ENCODE measurements at places on chromosomes 12 and 14.
A peak's percentile ranks its signal among the peaks of the same experiment; 100 is the strongest.

DNA sequence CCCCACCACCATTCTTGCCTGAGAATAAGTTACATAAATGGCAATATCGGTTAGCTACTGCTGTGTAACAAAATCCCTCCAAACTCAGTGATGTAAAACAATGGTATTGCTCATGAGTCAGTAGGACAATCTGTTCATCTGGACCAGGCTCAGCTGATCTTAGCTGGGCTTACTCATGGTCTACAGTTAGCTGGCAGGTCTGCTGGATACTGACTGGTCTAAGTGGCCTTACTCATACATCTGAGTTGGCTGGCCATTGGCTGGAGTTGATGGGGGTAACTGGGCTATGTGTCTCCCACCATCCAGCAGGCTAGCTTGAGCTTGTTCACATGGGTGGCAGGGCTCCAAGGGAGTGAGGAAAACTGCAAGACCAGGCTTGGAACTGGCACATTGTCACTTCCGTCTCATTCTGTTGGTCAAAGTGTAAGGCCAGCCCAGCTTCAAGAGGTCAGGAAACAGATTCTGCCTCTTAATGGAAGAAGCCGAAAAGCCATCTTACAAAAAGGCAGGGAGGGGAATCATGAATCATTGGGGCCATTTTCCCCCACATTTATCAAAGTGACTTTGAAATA is 56.7 kb upstream of the CHGA start:
- DNase-seq = no peak

DNA sequence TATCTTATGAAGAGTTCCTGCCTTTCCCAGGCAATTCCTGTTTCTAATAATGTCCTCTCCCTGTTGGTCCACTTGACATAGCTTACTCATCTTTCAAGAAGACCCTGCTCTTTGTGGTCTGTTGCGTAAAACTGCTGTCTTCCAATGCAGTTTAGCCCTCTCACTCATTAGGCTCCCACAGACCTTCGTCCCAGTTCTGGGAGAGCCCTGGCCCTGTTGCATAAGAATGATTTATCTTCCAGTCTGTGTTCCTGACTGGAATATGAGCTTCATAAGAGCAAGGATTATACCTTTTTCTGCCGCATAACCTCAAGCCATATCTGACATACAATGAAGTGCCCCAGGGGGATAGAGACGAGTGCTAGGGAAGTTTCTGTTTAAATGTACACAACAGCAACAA is 365.9 kb upstream of the NOVA1 start:
- DNase-seq = no peak

GRCh38 chr14:104694991-104695659 is 5.7 kb downstream of the INF2 start:
- DNase-seq = peak; percentile 20

DNA sequence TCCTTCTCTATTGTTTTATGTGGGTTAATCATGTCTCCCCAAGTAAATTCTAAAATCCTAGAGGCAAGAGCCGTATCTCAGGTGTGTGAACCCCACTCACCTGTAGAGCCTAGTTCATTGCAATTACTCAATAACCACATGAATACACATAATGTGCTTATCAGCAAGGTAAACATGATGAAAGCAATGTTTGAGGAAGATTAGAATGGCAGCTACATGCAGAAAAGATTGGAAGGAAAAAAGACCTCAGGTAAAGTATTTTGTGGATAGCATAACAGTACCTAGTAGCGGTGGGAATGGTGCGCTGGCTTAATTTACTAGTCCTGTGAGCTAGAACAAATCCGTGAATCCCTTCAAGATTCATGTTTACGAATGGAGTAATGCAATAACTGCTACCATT is 5.3 kb upstream of the KRAS start:
- DNase-seq = no peak

GRCh38 chr14:105484069-105484996 is 2.4 kb upstream of the CRIP1 start:
- no peak for DNase-seq

- no peak for DNase-seq
Observed at GRCh38 chr12:31236998-31237637, 88.8 kb downstream of the SINHCAF start.

DNA sequence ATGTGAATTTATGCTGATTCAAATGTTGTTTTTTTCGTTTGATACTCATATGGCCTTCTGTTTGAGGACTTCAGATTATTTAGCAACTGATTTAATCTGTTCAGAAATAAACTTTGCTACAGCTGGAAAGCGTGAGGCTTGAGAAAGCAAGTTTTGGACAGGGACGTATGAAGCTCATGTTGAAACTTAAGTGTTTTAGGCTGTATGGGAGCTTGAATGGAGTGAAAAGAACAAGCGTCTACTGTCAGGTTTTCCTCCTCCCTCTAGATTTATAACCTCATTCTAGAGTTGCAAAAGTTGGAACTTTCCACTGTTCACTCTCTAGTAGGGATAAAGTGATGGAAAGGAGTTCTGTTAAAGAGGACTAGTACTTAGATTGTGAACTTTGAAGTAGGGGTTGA is 1.0 kb downstream of the PRPF39 start:
- no peak for DNase-seq

DNA sequence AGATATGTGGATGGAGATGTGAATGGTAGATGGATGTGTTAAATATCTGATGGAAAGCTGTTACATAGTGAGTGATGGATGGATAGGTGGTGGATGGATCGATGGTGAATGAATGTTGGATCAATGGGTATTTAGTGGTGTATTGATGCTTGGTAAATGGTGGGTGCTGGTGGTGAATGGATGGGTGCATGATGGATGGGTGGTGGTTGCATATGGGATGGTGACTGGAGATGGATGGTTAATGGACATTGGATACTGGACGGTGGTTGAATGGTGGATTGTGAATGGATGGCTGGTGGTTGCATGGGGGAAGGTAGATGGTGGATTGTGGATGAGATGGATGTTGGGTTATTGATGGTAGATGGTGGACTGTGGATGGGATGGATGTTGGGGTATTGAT is 2.1 kb upstream of the LBHD2 start:
- DNase-seq = no peak

DNA sequence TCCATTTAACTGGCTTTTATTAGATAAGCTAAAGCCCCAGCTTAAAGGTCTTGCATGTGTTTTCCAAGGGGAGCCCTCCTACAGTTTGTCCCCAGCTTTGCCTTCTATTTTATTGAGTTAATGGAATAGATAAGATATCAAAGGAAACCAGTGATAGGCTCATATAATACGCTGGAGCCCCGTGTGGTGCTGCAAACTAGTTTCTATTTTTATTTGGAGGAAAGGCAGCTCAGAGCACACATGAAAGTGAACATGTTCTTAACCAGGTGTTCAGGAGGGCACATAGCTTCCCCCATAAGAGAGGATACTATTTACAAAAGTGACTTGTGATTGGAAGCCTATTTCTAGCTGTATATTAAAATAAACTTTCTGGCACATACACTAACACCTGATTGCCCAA is 251.7 kb downstream of the PDZRN4 start:
- no peak for DNase-seq

DNA sequence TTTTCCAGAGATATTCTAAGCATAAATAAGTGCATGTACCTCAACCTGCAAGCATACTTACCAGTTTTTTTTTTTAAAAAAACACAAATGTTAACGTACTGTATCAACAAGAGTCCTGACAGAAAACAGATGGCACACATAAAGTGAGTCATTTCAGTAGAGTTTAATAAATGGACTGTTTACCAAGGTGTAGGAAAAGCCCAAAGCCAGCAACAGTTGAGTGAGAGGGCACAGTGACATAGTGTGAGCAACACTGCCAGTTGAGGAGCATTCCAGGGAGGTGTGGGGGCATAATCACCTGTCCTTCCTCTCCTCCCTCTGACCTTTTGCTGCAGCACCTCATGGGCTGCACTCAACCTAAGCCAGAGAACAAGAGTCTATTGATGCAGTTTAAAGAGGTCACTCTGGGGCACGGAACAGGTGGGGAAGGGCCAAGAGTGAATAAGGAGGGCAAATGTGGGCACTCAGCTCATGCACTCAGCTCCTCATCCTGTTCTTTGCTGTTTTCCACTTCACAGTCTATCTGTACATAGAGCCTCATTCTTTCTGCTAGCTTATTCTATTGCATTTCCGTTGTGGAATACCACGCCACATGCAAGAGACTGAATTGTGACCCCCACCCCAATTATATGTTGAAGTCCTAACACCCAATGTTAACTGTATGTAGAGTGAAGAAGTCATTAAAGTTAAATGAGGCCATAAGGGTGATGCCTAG is 29.3 kb downstream of the DHRS2 start:
- no peak for DNase-seq

Measured in activated T-helper 1 cell treated with anti-CD3 and anti-CD28 coated beads, Interleukin-2, amount 50 U/mL, for 16 hours (primary cell).